ENCODE measurements at places on chromosomes 7 and 10. TPM values are rescaled to one million over a fixed set of nuclear protein-coding genes. Genes with fewer than 3 reads are reported as not detected.

DNA sequence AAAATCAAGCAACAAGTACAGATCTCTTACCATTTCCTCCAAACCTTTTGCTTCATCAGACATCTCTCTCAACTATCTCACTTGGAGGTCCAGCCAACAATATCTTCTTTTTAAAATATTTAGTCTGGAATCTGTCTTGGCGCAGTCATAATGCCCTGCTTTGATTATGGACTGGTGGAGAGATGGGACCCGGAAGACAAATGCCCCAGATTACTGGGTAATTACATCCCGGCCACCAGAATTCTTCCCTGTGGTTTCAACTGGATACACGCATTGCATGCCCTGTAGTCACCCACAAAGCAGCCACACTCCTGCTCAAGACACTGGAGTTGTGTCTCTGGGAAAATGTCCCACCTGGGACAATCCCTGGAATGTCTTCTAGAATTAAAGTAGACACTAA is 65.5 kb downstream of the BPGM start:
- H3K27me3 ChIP-seq = no peaks in the 10 kb centered on the region
- peaks cover 7% of the 10 kb centered on the region for H3K4me1 ChIP-seq
- H3K27ac ChIP-seq = no peak overlapping the region
- no peaks in the 10 kb centered on the region for H3K36me3 ChIP-seq

DNA sequence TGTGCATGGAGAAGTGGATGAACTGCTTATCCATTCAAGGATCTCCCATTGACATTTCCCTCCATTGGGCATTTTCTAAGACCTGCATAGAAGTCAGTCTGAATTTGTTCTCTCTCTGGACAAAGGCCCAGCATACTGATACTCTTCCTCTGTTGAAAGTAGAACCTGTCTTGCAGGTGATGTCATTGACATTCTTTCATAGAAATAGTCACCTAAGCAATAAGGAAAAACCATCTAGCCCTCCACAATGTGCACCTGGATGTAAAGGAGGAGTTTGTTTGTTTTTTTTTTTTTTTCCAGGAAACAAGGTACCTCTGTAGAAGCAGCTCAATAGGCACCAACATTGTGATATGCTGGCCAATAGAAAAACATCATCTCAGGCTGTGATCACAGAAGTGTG is 150.4 kb downstream of the DPY19L1 start:
- DNase-seq = no peak
- no peak overlapping the region for H3K4me3 ChIP-seq
- no peaks in the 10 kb centered on the region for H3K4me1 ChIP-seq
- no peak overlapping the region for H3K27ac ChIP-seq

DNA sequence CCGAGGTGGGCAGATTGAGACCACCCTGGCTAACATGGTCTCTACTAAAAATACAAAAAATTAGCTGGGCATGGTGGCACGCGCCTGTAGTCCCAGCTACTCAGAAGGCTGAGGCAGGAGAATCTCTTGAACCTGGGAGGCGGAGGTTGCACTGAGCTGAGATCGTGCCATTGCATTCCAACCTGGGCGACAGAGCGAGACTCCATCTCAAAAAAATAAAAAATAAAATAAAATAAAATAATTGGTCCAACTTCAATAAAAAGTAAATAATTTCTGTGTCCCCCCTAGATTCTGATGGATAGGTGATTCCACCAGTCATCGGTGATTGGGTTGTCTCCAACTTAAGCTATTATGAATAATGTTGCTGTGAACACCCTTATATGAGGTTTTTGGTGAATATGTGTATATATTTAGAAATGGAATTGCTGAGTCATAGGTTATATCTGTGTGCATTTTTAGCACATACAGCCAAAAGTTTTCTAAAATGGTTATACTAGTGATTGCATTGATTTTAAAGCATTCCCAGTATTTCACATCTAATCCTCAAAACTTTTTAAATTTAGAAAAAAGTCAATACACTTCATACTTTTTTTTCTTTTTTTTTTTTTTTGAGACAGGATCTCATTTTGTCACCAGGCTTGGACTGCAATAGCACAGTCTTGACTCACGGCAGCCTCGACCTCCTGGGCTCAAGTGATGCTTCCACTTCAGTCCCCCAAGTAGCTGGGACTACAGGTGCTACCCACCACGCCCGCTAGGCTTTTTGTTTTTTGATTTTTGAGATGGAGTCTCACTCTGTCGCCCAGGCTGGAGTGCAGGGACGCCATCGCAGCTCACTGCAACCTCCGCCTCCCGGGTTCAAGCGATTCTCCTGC is 13.7 kb upstream of the SRPK2 start:
- no peaks in the 10 kb centered on the region for H3K27me3 ChIP-seq
- H3K27ac ChIP-seq = no peak overlapping the region
- DNase-seq = no peak
- H3K4me3 ChIP-seq = no peak overlapping the region

GRCh38 chr10:73625884-73626752 is 15.2 kb downstream of the MYOZ1 start:
- peak; percentile 92 for DNase-seq
- peak overlapping the region; percentile 85 for H3K27ac ChIP-seq
- peaks cover 4% of the 10 kb centered on the region for H3K4me1 ChIP-seq
- peak overlapping the region; percentile 93 for H3K4me3 ChIP-seq
- no peaks in the 10 kb centered on the region for H3K36me3 ChIP-seq

- H3K27me3 ChIP-seq = no peaks in the 10 kb centered on the region
- H3K36me3 ChIP-seq = no peaks in the 10 kb centered on the region
- no peaks in the 10 kb centered on the region for H3K4me1 ChIP-seq
- DNase-seq = peak; percentile 96
- peak overlapping the region; percentile 67 for H3K27ac ChIP-seq
- peak overlapping the region; percentile 70 for H3K4me3 ChIP-seq
Measured at GRCh38 chr10:95183271-95184230, 10.5 kb upstream of the ACSM6 start.

DNA sequence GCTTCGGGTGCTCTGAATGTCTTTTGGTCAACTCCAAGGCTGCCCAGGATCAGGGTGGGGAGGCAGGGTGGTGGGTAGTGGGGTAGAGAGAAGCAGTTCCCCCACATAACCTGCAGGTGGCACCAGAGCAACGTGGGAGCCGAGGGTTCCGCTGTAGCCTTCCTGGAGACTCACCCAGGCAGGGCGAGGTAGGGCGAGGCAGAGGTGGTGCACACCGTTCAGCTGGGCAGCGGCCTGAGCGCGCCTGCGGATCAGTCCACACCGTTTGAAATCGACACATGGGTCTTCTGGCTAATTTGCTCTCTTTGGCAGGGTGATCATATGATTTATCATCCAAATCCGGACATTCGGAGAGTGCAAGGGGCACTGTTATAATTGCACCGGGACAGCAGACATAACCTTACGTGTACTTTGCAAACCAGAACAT is 41.4 kb upstream of the MAP3K8 start:
- H3K27ac ChIP-seq = no peak overlapping the region
- H3K36me3 ChIP-seq = no peaks in the 10 kb centered on the region
- DNase-seq = peak; percentile 89
- H3K4me3 ChIP-seq = peak overlapping the region; percentile 12
- H3K4me1 ChIP-seq = peaks cover 9% of the 10 kb centered on the region

DNA sequence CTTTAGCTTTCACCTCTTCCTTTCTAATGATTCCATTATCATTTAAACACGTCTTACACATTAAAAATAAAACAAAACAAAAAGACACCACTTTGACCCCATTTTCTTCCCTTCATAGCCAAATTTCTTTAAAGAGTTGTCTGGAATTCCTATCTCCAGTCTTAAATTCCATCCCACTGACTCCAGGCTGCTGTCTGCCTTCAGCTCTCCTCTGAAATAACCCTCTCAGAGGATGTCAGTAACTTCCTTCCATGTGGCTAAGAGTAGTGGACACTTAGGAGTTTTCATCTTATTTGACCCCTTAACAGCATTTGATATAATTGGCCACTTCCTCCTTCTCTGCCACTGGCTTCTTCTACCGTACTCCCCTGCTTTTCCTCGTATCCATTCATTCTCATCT is 69.6 kb upstream of the MKX start:
- no peaks in the 10 kb centered on the region for H3K4me1 ChIP-seq
- H3K27ac ChIP-seq = no peak overlapping the region
- H3K36me3 ChIP-seq = no peaks in the 10 kb centered on the region
- no peaks in the 10 kb centered on the region for H3K27me3 ChIP-seq

GRCh38 chr10:96244354-96244753 is 27.0 kb downstream of the BLNK start:
- H3K4me3 ChIP-seq = no peak overlapping the region
- no peaks in the 10 kb centered on the region for H3K4me1 ChIP-seq

DNA sequence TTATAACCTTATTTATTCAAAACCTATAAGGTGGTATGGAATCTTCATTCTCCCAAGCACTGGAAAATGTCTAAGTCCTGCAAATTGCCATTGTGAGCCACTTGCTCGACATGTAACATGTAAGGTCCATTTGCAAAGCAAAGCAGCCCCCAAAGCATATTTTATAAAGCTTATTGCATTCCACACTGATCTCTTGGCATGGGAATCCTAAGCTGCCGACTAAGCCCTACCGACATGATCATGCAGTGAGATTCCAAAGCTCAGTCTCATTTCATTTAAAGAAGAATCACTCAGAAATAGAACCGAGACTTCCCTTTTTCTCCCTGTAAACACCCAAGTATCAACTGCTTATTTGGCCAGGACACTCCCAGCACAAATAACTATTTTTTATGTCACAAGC is 333.4 kb upstream of the MYO3A start:
- DNase-seq = no peak
- no peaks in the 10 kb centered on the region for H3K36me3 ChIP-seq
- no peaks in the 10 kb centered on the region for H3K27me3 ChIP-seq
- no peaks in the 10 kb centered on the region for H3K4me1 ChIP-seq
- H3K4me3 ChIP-seq = no peak overlapping the region

DNA sequence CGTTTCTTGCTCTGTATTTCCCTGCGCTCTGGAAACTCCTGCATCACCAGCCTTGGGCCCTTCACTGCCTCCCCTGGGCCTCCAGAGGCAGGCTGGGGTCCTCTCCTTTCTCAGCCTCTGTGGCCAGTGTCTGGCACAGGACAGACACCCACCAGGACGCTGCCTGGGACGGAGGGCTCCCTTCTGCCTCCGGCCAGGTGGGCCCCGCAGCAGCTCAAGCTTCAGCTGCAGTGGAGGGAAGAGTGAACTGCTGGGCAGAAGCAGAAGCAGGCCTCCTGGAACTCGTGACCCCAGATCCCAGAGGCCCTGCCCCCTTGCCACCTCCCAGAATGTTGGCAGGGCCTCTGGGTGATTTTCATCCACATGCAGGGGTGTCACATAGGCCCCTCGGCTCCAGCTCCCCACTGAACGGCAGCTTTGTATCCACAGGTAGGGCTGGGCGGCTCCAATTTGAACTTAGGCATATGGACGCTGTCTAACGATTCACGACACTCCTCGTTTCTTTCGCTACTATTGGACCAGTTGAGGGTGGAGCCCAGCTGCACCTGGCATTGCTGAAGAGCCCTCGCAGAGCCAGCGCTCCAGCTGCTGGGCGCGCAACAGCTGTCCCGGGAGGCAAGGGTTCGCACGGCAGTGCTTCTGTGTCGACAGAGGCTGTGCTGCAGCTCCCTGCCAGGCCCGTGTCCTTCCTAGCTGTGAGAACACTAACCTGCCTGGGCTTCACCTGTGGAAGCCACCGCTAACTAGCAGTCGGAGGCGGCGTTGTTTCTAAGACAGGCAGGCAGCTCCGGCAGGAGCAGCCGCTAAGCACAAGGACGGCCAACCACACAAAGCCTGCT is 18.4 kb upstream of the GPR146 start:
- no peak overlapping the region for H3K27ac ChIP-seq
- H3K36me3 ChIP-seq = peaks cover 33% of the 10 kb centered on the region
- H3K4me1 ChIP-seq = peaks cover 11% of the 10 kb centered on the region
- H3K4me3 ChIP-seq = no peak overlapping the region
- DNase-seq = no peak
- H3K27me3 ChIP-seq = no peaks in the 10 kb centered on the region

- no peak for DNase-seq
- no peak overlapping the region for H3K27ac ChIP-seq
- H3K27me3 ChIP-seq = no peaks in the 10 kb centered on the region
- H3K36me3 ChIP-seq = no peaks in the 10 kb centered on the region
Measured at GRCh38 chr10:125299461-125299860, 139.1 kb upstream of the CTBP2 start.

GRCh38 chr7:104931181-104931781 is 82.7 kb upstream of the KMT2E start:
- no peak overlapping the region for H3K4me3 ChIP-seq
- DNase-seq = peak; percentile 86
- H3K27ac ChIP-seq = no peak overlapping the region

- peaks cover 2% of the 10 kb centered on the region for H3K36me3 ChIP-seq
- no peak overlapping the region for H3K4me3 ChIP-seq
- peak; percentile 42 for DNase-seq
Measured at GRCh38 chr7:1679326-1679965, 9.4 kb downstream of the ELFN1 start.

GRCh38 chr10:1417574-1417973 is 319.8 kb downstream of the ADARB2 start:
- H3K36me3 ChIP-seq = no peaks in the 10 kb centered on the region
- no peak overlapping the region for H3K27ac ChIP-seq
- H3K27me3 ChIP-seq = no peaks in the 10 kb centered on the region
- no peak for DNase-seq
- no peak overlapping the region for H3K4me3 ChIP-seq

GRCh38 chr7:86574006-86574405 is 69.7 kb upstream of the GRM3 start:
- no peaks in the 10 kb centered on the region for H3K27me3 ChIP-seq
- no peak for DNase-seq
- no peak overlapping the region for H3K27ac ChIP-seq
- H3K36me3 ChIP-seq = no peaks in the 10 kb centered on the region
- no peaks in the 10 kb centered on the region for H3K4me1 ChIP-seq
- H3K4me3 ChIP-seq = no peak overlapping the region

DNA sequence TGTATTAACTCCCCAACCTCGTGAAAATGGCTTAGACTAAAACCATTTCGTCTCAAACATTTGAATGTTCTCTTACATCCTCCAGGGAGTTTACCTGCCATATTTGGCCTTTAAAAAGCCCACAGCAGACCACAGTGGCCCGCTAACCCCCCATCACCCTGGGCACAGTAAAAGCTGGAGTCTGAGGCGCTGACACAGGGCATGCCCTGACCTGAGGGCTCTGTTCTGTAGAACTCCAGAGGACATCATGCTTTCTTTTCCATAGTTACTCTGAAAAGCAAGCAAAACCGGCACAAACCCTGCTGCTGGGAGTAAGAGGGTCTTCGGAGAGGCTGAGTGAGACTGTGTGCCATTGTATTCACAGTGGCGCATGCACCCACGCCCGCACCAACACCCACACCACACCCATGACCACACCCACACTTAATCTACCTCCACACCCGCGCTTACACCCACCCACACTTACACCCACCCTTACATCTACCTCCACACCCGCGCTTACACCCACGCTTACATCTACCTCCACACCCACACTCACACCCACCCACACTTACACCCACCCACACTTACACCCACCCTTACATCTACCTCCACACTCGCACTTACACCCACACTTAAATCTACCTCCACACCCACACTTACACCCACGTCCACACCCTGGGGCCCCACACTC is 32.1 kb downstream of the LRRC27 start:
- peaks cover 6% of the 10 kb centered on the region for H3K36me3 ChIP-seq
- H3K4me3 ChIP-seq = no peak overlapping the region
- no peaks in the 10 kb centered on the region for H3K4me1 ChIP-seq
- no peak overlapping the region for H3K27ac ChIP-seq

Gene KCNIP2
- 1.8 TPM for polyA plus RNA-seq

Gene ANKRD30A
- polyA plus RNA-seq = not detected

Gene GIMAP4
- not detected for polyA plus RNA-seq

Gene MAD1L1
- polyA plus RNA-seq = 46.2 TPM

Gene EVX1
- not detected for polyA plus RNA-seq

Gene NAPEPLD
- 5.4 TPM for polyA plus RNA-seq
